ENCODE measurements at places on chromosomes 6 and 20. TPM values are rescaled to one million over a fixed set of nuclear protein-coding genes. Genes with fewer than 3 reads are reported as not detected.

TSHZ2 gene
- total RNA-seq, result 9.9 TPM

GRM1 gene
- under 0.01 TPM for total RNA-seq

BLOC1S5 gene
- total RNA-seq, result 14.1 TPM

PROKR2 gene
- total RNA-seq, result not detected

GLP1R gene
- total RNA-seq, result not detected

SMLR1 gene
- total RNA-seq, result not detected

INSM1 gene
- not detected for total RNA-seq

IER3 gene
- total RNA-seq, result 4.2 TPM

C6orf163 gene
- 4.2 TPM for total RNA-seq

CAGE1 gene
- total RNA-seq, result not detected

SYTL3 gene
- 5.7 TPM for total RNA-seq

DOK5 gene
- 31.3 TPM for total RNA-seq

RNF182 gene
- under 0.01 TPM for total RNA-seq

VNN1 gene
- under 0.01 TPM for total RNA-seq

VWA7 gene
- 1.0 TPM for total RNA-seq

CST1 gene
- total RNA-seq, result not detected

IRAK1BP1 gene
- total RNA-seq, result 3.7 TPM

ADTRP gene
- total RNA-seq, result under 0.01 TPM

FNDC1 gene
- 71.0 TPM for total RNA-seq

LPA gene
- total RNA-seq, result not detected

SULF2 gene
- total RNA-seq, result 32.9 TPM

TPBG gene
- total RNA-seq, result 6.3 TPM

C6orf15 gene
- not detected for total RNA-seq

KCNB1 gene
- total RNA-seq, result 2.1 TPM

DEFB124 gene
- not detected for total RNA-seq

BMP7 gene
- 3.7 TPM for total RNA-seq

ARMH2 gene
- total RNA-seq, result not detected

MACROD2 gene
- total RNA-seq, result 3.1 TPM

ZNF165 gene
- under 0.01 TPM for total RNA-seq

ARMC2 gene
- 4.7 TPM for total RNA-seq

ZSWIM3 gene
- 7.8 TPM for total RNA-seq

TMEM200A gene
- 21.4 TPM for total RNA-seq

FILIP1 gene
- 19.3 TPM for total RNA-seq

TMC2 gene
- total RNA-seq, result not detected

WTAP gene
- 64.7 TPM for total RNA-seq

HLA-DQB2 gene
- total RNA-seq, result not detected

BACH2 gene
- total RNA-seq, result 3.7 TPM

PLAGL1 gene
- total RNA-seq, result 58.5 TPM

CALHM6 gene
- total RNA-seq, result 8.9 TPM

CDH22 gene
- 0.52 TPM for total RNA-seq

WFDC2 gene
- total RNA-seq, result not detected

RRAGD gene
- 65.8 TPM for total RNA-seq

RWDD2A gene
- total RNA-seq, result 2.6 TPM

THEMIS gene
- under 0.01 TPM for total RNA-seq

MCHR2 gene
- total RNA-seq, result not detected

Measured in skeletal muscle tissue (tissue), 5 donors.